CD8-positive, alpha-beta memory T cell (primary cell): ENCODE measurements at places on chromosomes 4 and X.

- H3K4me1 ChIP-seq, result no peaks in the 10 kb centered on the region
- H3K27ac ChIP-seq, result no peak overlapping the region
- no peaks in the 10 kb centered on the region for H3K36me3 ChIP-seq
- H3K4me3 ChIP-seq, result no peak overlapping the region
- no peaks in the 10 kb centered on the region for H3K27me3 ChIP-seq
These were observed 8.9 kb downstream of the ZIC3 start for GRCh38 chrX:137574784-137575293.

DNA sequence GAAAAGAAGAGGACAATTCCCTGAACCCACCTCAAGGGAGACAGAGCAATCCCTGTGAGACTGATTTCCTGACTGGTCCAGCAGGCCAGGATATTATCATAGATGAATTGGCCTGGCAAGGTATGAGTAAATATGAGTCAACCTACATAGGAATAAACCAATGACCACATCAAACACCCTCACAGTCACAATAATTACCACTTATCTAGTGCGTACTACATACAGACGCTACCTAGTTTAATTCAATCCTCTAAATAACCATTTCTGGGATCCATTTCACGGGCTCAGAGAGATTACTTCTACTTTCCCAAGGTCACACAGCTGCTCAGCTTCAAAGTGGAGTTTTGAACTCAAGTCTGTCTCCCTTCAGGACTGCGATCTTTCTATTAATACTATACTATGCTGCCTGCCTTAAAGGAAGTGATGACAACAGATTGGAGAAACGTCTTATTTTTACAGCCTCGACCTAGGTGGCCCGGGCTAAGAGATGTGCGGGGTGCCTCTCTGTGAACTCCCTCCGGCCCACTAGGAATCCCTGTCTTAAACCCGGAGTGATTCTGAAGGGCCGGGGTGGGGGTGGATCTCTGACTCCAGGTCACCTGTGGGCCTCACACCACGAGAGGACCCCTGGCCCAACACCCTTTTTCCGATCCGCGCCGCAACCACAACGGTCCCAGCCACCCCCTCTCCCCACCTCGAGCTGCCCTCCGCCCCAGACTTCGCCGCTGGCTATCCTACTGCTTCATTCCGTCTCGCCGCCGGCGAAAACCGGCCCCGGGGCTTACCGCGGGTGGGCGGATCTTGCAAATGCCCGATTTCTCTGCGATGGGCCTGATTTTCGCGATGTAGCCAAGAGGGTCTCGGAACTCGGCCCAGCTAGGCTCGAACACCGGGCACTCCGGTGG, 800 bp downstream of the KDM5C start:
- no peaks in the 10 kb centered on the region for H3K27me3 ChIP-seq
- H3K27ac ChIP-seq, result peak overlapping the region; percentile 85
- H3K4me3 ChIP-seq, result peak overlapping the region; percentile 93
- DNase-seq, result peak; percentile 31
- H3K36me3 ChIP-seq, result peaks cover 16% of the 10 kb centered on the region

GRCh38 chr4:184056877-184057276, 151.8 kb downstream of the STOX2 start:
- no peak overlapping the region for H3K27ac ChIP-seq
- DNase-seq, result no peak
- no peaks in the 10 kb centered on the region for H3K4me1 ChIP-seq
- H3K27me3 ChIP-seq, result no peaks in the 10 kb centered on the region
- H3K4me3 ChIP-seq, result no peak overlapping the region

- H3K36me3 ChIP-seq, result no peaks in the 10 kb centered on the region
- no peak overlapping the region for H3K27ac ChIP-seq
- H3K27me3 ChIP-seq, result no peaks in the 10 kb centered on the region
- DNase-seq, result no peak
- no peak overlapping the region for H3K4me3 ChIP-seq
- no peaks in the 10 kb centered on the region for H3K4me1 ChIP-seq
These were observed 24.8 kb upstream of the EOLA2 start for GRCh38 chrX:149962859-149963757.

DNA sequence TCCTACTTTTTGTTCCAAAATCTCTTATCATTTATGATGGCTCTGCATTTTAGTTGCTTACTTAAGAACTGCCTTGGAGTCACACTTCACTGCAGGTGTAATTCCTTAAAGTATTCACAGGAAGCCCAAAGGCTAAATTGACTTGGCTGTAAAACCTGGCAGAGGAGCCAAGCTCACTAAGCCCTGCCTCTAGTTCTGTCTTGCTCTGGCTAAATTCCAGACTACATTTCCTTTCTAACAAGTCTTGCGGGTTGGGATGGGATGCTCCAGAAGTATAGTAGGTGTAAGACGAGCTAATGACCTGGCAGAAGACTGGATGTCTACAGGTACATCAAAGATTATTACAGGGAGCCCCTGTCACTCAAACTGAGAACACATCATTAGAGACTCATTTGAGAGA, 924.0 kb upstream of the INTU start:
- H3K27ac ChIP-seq, result no peak overlapping the region
- H3K4me1 ChIP-seq, result no peaks in the 10 kb centered on the region
- no peaks in the 10 kb centered on the region for H3K36me3 ChIP-seq
- no peak for DNase-seq
- H3K4me3 ChIP-seq, result no peak overlapping the region

DNA sequence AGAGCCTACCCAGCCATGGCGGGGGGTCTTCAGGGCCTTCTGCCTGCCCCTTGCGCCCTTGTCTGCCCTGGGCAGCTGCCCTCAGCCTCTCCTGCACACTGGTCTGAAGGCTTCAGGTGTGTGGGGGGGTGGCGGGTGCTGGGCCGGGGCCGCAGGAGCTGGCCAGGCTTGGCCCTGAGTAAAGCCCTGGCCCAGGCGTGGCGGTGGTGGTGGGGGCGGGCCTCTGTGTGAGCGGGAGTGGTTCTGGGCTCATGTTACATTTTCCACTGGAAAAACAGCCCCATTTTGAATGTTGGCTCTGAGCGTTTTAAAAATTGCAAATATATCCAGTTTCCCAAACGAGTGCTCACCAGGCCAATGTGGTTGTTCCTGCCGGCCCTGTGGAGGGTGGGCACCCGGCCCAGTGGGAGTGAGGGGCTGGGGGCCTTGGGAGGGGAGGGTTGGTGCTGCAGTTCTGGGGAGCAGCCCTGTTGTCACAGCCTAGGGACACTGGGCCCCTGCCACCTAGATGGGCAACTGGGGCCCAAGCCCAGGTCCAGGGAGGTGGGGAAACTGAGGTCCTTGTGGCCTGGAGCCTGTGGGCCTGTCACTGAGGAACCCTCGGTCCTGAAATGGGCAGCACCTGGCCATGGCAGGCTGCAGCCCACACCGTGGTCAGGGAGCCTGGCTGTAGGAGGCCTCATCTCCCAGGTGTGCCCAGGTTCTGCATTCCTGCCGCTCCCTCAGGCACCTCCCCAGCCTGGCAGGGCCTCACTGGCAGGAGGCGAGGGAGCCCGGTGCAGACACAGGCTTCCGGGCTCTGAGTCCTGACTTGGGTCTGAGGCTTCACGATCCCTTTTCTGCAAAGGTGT, 28.3 kb downstream of the FGFRL1 start:
- H3K4me1 ChIP-seq, result no peaks in the 10 kb centered on the region
- no peaks in the 10 kb centered on the region for H3K36me3 ChIP-seq
- no peak for DNase-seq
- H3K27me3 ChIP-seq, result no peaks in the 10 kb centered on the region
- no peak overlapping the region for H3K4me3 ChIP-seq

GRCh38 chr4:165506849-165507248, 128.0 kb downstream of the CPE start:
- no peaks in the 10 kb centered on the region for H3K4me1 ChIP-seq
- DNase-seq, result no peak
- H3K4me3 ChIP-seq, result no peak overlapping the region

DNA sequence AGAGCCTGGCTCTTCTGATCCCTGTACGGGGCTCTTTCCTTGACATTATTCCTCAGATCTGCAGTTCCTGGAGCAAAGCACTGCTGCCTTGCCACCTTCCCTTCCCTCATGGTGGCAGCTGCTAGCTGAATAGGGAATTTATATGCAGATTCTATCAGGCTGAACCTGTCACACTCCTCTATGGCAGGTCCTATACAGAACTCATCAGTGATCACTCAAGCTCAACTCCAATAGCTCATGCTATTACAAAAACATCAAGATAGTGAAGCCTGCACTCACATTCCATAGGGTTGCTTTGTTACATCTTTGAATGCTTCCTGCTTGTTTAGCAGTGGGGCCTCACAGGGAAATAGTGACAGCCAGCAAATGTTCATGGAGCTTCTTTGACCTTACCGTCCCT, 71.7 kb downstream of the SLC2A9 start:
- H3K36me3 ChIP-seq, result no peaks in the 10 kb centered on the region
- DNase-seq, result no peak
- no peaks in the 10 kb centered on the region for H3K4me1 ChIP-seq
- H3K27me3 ChIP-seq, result no peaks in the 10 kb centered on the region

DNA sequence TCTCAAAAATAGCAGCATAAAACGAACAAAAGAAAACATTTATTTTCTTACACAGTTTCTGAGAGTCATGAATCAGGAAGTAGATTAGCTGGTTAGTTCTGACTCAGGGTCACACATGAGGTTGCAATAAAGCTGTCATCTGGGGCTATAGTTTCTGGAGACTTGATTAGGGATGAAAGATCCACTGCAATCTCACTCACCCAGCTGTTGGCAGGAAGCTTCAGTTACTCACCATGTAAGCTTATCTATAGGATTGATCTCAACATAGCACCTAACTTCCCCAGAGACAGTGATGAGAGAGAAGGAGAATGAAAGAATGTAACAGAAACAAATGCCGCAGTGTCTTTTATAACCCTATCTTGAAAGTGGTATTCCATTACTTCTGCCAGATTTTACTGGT, 435.5 kb downstream of the GABRG1 start:
- DNase-seq, result no peak
- H3K4me1 ChIP-seq, result no peaks in the 10 kb centered on the region
- no peak overlapping the region for H3K27ac ChIP-seq
- no peaks in the 10 kb centered on the region for H3K27me3 ChIP-seq

GRCh38 chr4:123939621-123940020, 543.0 kb downstream of the SPRY1 start:
- H3K4me1 ChIP-seq, result no peaks in the 10 kb centered on the region
- H3K27ac ChIP-seq, result no peak overlapping the region
- no peak overlapping the region for H3K4me3 ChIP-seq
- no peak for DNase-seq
- H3K27me3 ChIP-seq, result no peaks in the 10 kb centered on the region
- H3K36me3 ChIP-seq, result no peaks in the 10 kb centered on the region

DNA sequence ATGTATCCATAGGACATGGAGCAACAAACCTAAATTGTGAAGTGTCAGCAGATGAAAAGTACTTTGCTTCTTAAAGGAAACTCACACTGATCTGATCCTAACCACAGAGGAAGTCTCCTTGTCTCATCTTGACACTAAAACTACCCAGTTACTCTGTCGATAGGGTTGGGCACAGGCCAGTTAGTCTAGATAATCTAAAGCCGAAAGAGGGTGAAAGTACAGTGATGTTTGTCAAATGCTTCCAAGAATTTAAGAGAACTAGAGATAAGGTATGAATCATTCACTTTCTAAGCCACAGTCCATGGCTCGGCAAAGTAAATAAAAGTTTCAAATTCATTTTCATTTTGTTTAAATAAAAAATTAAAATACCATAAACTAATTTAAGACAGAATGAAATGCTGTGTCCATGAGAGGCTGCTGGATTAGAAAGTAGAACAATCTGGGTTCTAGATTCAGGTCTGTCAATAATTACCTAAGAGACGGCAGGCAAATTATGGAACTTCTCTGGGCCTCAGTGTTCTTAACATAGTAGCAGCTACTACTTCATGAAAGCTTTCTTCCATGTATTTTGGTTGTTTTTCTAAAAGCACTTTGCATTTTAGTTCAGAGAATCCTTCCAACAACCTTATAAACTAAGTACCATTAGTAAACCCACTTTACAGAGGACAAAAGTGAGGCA, 176.7 kb downstream of the LDB2 start:
- no peak for DNase-seq
- H3K4me1 ChIP-seq, result no peaks in the 10 kb centered on the region
- no peak overlapping the region for H3K27ac ChIP-seq
- no peaks in the 10 kb centered on the region for H3K27me3 ChIP-seq
- no peaks in the 10 kb centered on the region for H3K36me3 ChIP-seq

GRCh38 chr4:37771771-37772170, 54.7 kb upstream of the PGM2 start:
- no peaks in the 10 kb centered on the region for H3K36me3 ChIP-seq
- no peak overlapping the region for H3K27ac ChIP-seq
- no peaks in the 10 kb centered on the region for H3K4me1 ChIP-seq

DNA sequence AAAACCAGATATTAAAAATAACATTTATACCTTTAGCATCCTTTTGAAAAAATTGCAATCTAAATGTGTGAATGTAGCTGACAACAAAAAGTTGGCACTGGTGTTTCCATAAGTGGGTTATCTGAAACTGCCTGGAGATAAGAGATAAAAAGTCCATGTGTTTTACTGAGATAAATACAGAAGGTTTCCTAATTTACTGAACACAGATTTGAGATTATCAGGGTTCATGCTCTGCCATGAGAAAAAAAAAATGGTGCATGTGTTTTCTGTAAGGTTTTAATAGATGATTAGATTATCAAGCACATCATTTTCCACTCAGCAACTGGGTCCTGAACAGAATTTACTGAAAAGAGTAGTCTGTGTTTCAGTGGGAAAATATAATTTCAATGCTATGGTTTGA, 326.2 kb upstream of the SLIT2 start:
- no peaks in the 10 kb centered on the region for H3K36me3 ChIP-seq
- no peak overlapping the region for H3K27ac ChIP-seq
- no peaks in the 10 kb centered on the region for H3K27me3 ChIP-seq

DNA sequence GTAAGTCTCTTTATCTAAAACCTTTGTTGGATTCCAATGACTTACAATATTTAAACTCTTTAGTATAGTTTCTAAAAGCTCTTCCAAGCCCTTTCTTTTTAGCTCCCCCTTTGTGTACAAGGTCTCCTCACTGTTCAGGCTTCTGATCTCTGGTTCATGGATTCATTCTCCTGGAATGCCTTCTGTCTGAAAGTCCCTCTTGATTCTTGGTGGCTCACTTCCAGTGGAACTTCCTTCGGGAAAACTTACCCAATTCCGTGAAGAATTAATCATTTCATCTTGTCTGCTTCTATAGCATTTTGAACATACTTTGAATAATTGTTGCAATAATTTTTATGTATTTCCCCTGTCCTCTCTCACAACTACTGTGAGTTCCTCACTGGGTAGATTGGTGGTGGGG, 3.6 kb downstream of the ARHGAP24 start:
- DNase-seq, result no peak
- H3K27ac ChIP-seq, result no peak overlapping the region
- H3K4me1 ChIP-seq, result no peaks in the 10 kb centered on the region
- H3K36me3 ChIP-seq, result no peaks in the 10 kb centered on the region
- H3K27me3 ChIP-seq, result no peaks in the 10 kb centered on the region

DNA sequence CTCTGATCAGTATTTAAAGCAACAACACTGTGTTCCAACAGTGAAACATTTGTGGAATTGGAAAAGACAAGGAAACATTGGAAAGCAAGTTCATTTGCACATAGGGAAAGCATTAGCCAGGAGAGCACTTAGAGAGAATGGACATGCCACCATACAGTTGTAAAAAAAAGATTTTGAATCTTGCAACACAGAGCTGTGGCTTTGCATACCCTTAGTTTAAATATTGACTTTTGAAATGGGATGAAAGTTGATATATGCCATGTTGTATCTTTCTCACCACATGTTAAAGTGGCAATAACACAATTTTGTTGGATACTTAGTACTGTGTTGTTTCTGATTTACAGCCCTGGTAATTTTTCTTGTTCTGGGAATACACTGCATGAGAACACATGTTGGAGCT, 208.1 kb downstream of the BMPR1B start:
- no peaks in the 10 kb centered on the region for H3K27me3 ChIP-seq
- no peak overlapping the region for H3K4me3 ChIP-seq
- H3K36me3 ChIP-seq, result no peaks in the 10 kb centered on the region
- H3K27ac ChIP-seq, result no peak overlapping the region
- no peak for DNase-seq
